Stimulated activated CD4-positive, alpha-beta T cell treated with anti-CD3 and anti-CD28 coated beads, TNF-alpha, amount 100 ng/mL, for 48 hours (primary cell): ENCODE measurements at places on chromosomes 6 and 20.

DNA sequence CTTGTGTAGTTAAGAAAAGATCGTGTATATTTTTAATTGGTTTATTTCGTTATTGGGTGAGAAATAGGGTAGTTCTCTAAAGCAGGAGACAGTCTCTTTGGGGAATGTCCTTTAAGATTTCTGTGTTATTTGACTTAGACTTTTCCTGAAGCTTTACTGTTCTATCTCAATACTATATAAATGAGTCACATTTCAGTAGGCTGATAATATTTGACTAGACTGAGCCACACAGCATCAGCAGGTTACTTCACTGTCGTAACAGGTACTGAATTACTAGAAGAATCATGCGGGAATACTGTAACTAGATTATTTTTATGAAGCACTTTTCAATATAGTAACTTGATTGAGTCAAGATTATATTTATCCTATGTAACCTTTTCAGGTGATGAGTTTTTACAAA lies 1.4 kb downstream of the SMAP1 start:
- no peak for DNase-seq

DNA sequence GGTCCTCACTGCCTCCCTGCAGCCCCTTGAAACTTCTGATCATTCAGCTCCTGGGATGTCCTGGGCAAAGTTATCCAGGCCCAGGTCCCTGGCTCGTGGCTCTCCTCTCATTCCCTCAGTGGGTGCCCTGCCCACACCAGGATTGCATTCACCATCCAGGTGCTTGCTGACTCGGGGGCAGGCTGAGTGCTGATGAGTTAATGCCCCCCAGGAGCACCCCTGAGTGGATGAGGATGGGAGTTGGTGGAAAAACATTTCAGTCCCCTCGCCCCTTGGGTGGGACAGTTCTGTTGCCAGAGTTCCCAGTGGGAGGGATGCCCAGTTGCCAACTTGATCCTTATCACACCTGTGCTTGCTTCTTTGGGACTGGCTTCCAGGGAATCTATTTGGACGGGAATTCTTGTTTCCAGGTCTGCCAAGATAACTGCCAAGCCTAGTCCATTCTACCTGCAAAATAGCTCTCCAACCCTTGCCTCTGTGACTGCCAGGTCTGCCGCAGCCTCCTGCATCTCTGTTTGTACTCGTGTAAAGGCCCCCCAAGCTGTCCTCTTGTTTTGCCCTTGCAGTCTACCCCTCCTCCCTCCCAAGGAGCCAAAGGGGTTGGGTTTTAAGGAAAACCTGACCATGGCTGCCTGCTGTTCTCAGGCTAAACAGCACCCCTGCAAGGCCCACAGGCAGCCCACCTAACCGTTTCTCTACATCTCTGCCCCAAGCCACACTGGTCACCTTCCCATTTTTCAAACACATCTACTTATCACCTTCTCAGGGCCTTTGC lies 11.6 kb upstream of the RSPO4 start:
- no peak for DNase-seq

DNA sequence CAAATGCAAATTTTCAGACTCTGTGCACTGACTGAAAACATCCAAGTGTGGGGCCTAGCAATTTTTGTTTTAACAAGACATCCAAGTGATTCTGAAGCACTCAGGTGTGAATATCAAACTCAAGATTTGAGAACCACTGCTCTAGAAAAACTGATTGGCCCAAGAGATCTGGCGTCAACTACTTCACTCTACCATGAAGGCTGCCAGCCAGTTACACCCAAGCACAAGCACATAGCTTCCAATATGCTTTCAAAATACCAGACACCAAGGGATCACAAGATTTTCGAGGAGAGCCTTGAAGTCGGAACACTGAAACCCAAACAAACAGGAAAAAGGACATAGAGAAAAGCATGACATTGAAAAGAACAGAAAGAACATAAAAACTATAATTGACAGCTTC lies 140.2 kb downstream of the PTCHD4 start:
- no peak for DNase-seq

DNA sequence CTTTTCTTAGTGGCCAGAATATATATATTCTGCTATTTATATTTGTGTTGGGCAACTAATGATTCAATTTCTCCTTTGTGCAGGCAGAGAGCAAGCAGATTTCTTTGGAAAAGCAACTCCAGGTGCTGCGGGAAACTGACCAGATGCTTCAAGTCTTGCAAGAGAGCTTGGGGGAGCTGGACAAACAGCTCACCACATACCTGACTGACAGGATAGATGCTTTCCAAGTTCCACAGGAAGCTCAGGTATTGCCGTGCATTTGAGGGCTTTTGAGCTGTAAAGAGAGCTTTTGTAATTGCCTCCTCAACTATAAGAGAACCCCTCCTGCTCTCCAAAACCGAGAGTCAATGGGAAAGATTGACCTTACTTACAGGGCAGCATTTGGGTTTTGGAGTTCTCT lies 203.5 kb downstream of the UTRN start:
- no peak for DNase-seq

- no peak for DNase-seq
Measured at GRCh38 chr6:104087765-104088164, 772.0 kb downstream of the HACE1 start.

DNA sequence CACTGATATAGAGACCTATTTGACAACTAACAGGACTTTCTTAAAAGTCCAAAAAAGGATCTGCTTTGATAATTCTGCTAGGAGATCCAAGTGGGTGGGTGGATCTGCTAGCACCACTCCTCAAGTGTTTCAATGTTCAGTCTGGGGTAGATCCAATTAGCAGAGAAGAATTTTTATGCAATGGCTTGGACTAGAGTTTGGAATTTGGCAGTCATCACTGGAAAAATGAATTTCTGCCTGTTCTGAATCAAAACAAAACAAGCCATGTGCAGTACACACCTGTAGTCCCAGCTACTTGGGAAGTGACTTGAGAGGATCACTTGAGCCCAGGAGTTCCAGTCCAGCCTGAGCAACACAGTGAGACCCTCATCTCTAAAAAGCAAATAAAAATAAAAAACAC lies 12.6 kb upstream of the GNMT start:
- DNase-seq = no peak

- DNase-seq = no peak
Measured at GRCh38 chr6:169088762-169089161, 164.9 kb downstream of the THBS2 start.

- DNase-seq = no peak
Measured at GRCh38 chr6:87858440-87858839, 156.4 kb upstream of the AKIRIN2 start.

DNA sequence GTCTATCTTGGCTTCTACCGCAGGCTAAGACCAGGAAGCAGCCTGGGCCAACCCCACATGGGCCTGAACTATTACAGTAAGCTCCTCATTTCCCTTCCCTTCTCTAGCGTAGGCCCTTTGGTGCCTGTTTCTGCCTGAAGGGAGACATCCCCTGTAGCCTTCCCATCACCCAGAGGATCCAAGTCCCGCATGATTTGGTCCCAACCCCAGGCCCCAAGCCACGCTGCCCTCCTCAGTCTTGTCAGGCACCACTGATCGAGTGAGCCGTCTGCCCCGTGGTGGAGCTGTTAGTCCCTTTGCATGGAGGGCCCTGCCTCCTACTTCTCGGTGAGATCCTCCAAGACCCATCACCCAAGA lies 46.4 kb downstream of the EBF4 start:
- no peak for DNase-seq

DNA sequence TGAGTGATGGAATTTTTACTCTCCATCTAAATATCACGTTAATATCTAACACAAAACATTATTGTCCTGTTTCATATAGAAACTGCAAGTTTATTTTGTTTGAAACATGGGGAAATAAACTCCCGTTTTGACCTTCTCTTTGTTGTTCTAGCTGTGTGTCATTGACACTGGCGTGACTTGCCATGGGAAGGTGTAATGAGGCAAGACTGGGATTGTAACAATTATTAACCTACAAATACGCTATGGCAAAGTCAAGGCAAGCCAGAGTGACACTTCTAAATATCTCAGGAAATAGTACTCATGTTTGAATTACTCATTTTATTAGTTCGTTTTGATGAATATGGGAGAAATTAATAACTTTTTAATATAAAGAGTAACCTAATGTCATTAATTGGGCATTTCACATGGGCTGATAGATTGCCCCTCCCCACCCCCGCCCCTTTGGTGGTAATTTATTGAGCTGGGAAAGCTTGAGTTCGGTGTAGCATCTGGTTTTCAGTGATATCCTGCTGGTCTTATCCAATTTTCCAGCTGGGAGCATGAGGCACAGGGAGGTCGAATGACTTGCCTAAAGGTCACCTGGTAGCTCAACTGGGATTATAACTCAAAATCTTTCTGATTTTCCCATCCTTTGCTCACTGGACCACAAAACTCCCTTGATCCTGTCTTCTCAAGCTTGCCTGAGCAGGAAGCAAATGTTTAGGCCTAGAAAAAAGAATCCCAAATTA lies 380.6 kb upstream of the JAG1 start:
- DNase-seq = no peak

DNA sequence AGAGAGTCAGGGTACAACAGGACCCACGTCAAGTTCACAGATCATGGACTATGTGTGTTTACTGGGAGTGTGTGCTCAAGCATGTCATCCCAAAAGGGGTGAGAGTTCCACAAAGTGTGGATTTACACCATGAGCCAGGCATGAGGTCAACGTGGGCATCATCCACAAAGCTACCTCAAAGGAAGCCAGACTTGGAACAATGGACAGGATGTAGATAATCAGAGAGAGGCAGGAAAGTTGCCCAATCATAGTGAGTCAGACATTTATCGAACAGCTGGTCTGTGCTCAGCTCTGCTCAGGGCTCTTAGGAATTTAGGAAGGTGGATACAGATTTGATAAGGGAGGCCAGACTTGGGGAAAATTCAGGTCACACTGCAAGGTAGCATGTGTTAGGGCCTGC lies 317.2 kb upstream of the CDYL start:
- DNase-seq = no peak

- DNase-seq = no peak
Measured at GRCh38 chr6:52285177-52286068, 881 bp upstream of the MCM3 start.

GRCh38 chr6:113094779-113095178 lies 747.6 kb downstream of the RFPL4B start:
- no peak for DNase-seq

- DNase-seq = no peak
Measured at GRCh38 chr6:169807229-169807628, 55.8 kb downstream of the ERMARD start.

DNA sequence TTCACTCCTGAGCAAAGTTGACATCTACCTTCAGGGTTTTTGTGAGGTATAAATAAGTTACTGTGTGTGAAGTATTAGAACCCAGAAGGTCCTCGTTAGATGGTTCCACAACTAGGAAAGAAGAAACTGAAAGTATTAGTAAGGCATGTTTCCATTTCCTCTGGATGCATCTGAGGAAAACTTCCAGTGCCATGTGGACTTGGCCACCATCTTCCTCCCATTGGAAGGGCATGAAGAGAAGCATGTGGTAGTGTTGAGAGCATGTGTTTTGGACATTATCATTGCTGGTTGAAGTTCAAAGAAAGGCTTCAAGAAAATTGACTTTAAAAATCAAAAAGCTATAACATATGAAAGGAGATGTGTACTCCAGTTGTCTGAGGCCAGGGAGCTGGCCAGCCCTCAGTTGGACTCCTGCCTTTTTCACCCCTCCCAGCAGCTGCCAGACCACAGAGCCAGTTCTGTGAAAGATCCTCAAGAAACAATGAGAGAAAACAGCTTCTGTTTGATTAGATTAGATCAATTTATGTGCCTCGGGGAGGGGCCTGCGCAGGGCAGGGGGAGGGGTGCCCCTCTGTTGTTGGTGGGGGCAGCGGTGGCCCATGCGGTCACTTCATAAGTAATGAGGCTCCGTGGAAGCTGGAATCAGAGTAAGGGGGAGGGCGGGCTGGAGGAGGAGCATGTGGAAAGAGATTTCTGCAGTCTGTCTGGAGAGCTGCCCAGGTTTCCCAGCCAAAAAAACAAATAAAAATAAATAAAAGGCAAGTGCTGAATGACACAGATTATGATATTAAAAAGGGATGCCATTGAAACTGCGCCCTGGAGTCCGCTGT lies 154.0 kb downstream of the JARID2 start:
- no peak for DNase-seq

DNA sequence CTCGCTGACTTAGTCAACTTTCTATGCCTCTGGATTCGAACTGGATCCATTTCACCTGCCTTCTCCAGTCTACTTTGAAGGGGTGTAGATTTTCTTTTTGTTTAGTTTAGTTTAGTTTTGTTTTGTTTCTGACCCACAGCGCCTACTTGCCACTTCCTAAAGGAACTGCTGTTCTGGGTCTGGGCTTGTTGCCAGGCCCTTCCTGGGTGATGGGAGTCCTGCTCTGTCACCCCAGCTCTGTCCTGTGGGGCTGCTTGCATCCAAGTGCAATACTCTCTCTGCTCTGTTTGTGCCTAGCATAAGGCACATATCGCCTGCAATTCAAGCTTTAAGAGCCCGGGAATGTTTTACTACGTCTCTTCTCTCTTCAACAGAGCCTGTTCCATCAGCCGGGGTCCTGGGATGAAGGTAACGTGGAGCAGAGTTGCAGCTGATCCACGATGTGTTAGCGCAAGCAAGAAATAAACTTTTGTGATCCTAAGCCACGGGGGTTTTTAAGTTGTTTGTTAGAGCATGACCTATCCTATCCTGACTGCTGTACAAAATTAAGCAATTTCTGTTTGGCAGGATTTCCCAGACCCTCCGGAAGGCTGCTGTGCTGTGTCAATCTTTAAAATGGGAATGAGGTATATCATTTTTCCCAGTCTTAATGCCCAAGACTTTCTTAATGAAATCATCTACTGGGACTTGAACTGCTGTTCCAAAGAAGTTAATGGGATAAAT lies 30.9 kb upstream of the TAGAP start:
- DNase-seq = no peak

DNA sequence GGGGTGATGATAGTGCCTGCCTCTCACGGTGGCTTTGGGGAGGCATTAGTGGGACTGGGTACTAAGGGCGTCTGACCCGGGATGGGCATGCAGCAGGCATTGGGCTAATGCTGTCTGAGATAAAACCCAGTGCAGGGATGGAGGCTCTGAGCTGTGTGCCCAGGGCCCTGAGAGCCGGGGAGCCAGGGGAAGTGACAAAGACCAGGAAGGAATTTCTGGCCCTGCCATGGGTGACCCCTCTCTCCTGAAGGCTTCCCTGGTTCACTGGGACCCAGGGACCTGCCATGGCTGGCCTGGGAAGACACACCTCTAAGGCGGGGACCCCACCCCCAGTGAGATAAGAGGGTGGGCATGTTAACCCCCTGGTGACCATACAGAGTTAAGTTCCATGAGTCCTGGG lies 3.9 kb upstream of the GATA5 start:
- no peak for DNase-seq

- no peak for DNase-seq
Measured at GRCh38 chr20:49602345-49603208, 34.6 kb upstream of the PTGIS start.
